ENCODE measurements at places on chromosomes 3 and 15.

DNA sequence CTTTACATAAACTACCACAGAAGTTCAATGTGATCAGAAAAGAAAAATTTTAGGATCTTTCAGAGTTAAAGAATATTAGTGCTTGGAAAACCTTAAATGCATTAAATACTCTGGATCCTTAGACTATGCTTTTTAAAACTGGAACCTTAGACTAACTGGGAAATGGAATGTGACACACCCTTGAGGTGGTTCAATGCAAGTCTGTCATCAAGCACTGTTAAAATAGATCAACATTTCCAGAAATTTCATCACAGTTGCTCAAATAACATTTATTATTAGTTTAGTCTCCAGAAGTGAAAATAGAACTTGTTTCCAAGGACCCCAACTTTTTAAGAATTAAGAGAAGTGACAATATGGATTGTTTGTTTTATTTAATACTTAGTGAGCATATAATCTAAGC lies 71.8 kb downstream of the GAP43 start:
- DNase-seq, result peak; percentile 20

DNA sequence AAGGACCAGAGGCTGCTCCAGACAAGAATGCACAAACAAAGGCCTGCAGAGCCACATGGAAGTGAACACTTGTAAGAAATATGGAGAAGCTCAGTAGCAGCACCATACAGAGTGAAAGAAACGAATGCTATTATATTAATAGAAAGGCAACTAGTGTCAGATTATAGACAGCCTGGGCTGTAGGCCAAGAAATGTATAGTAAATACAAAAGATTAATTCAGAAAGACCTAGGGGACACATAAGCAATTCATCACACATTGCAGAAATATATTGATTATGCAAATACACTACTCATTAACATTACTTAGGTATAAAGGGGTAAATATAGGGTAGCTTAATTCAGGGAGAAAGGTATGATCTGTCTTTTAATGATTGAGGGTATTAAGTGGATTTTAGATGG lies 69.5 kb upstream of the GUCA1C start:
- no peak for DNase-seq

GRCh38 chr3:119596398-119596797 lies 1.3 kb upstream of the PLA1A start:
- DNase-seq, result no peak

DNA sequence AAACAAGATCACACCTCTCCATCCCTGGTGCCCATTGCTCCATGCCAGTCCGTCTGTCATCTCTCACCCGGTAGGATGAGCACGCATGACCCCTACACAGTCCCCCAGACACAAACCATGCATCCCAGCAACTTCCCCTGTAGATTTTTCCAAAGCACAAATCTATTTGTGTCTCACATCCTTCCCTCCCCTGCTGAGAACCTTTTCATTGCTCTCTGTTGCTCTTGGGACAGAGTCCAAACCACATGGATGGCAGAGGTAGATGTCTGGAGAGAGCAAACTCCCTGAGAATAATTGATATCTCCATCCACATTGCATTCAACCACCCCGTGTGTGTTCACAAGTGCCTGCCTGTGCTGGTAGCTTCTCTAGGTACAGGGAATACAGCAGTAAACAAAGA lies 29.9 kb upstream of the LRTM1 start:
- peak; percentile 50 for DNase-seq

- DNase-seq, result no peak
Observed at GRCh38 chr3:179701176-179701827, 48.5 kb downstream of the USP13 start.

DNA sequence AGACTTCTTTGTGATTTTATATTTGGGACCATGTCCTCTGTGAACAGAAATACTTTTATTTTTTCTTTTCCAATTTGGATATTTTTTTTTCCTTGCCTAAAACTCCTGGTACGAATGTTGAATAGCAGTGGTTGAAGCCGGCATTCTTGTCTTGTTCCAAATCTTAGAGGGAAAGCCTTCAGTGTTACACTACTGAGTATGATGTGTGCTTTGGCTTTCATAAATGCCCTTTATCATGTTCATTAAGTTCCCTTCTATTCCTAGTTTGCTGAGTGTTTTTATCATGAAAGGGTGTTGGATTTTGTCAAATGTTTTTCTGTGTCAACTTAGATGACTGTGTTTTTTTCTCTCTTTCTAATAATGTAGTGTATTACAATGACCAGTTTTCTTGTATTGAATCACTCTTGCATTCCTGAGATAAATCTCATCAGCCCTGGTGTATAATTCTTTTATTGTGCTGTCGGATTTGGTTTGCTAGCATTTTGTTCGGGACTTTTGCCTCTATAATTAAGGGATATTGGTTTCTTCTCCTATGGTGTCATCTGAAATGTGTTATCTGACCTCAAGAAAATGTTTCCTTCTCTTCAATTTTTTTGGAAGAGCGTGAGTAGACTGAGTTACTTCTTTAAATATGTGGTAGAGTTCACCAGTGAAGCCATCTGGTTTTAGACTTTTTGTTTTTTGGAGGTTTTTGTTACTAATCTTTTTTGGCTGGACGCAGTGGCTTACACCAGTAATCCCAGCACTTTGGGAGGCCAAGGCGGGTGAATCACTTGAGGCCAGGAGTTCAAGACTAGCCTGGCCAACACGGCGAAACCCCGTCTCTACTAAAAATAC lies 33.3 kb downstream of the MAP1A start:
- DNase-seq, result peak; percentile 96

GRCh38 chr15:47351501-47351900 lies 365.8 kb upstream of the SEMA6D start:
- DNase-seq, result no peak

DNA sequence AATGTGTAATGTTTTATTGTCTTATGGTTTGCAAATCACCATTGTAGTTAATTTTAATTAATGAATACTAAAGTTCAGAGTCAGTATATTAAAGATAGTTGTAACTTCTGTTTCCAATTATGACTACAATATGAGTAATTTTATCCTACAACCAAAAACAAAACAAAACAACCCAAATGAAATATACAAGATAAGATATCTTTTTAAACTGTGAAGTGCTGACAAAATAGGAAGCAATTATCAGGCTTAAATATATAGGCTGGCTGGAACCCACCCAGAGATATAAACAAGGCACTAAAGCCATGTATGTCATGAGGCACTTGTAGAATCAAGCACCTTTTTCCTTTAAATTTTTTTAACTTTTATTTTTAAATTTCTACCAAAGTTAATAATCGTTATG lies 108.6 kb upstream of the LRRFIP2 start:
- DNase-seq, result no peak

DNA sequence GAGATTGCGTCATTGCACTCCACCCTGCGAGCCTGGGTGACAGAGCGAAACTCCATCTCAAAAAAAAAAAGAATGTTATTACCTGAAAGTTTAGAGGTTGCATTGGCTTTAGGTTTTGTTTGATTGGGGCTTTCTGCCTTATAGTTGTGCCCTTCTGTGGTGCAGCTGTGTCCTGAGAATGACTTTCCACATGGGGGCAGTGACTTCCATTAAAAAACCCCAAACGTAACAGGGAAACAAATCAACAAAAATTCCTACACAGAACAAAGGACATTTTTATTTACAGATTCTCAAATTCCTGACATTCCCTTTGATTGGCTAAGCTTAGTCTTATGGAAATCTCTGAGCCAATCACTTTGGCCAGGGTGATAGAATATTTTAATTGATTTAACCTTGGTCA lies 154.1 kb upstream of the GPR149 start:
- DNase-seq, result peak; percentile 1

DNA sequence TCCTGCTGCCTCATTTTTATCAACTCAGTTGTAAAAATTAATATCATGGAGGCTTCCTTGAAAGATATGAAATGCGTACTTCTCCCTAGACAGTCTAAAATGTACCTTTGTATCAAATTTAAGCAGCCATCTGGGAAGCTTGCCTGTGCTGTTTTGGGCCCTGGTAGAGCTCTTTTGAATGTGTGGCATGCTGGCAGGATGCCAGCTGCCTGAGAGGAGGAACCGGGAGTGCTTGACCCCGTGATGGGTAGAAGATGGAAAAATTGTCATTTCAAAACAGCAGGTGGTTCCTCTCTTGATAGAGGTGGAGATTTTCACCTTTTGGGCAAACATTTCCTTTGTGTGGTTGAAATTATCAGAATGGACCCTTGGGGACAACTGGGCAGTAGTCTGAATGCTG lies 245.3 kb downstream of the RPLP1 start:
- DNase-seq, result no peak
